HTR-8/SVneo (cell line): ENCODE measurements at places on chromosomes 7 and 10.

- DNase-seq, result no peak
Measured at GRCh38 chr10:133264461-133264860, 12.2 kb downstream of the ADAM8 start.

- DNase-seq, result no peak
Measured at GRCh38 chr10:124604214-124605000, 139.8 kb downstream of the FAM53B start.

- DNase-seq, result no peak
Measured at GRCh38 chr10:1515780-1516491, 221.4 kb downstream of the ADARB2 start.

- DNase-seq, result no peak
Measured at GRCh38 chr7:140390466-140391190, 7.7 kb downstream of the SLC37A3 start.

DNA sequence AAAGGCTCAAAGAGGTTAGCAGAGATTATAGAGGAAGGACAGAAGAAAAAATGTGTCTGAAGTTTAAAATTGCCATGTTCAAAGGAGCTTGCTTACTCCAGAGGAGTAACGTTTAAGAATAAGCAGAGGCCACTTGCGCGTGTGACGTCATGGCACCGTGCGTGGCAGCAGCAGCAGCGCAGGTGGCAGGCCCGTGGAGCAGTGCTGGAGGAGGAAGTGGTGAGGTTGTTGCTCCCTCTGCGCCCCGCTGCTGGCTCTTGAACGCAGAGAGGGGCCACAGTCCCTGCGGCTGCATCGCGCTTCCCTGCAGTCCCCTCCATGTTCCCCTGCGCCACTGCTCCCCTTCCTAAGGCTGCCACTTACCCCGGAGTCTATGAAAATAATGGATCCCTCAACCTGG is 37.5 kb downstream of the GDI2 start:
- DNase-seq, result no peak

- DNase-seq, result no peak
Measured at GRCh38 chr10:30834651-30835050, 197.0 kb downstream of the ZNF438 start.

- no peak for DNase-seq
Measured at GRCh38 chr10:24889639-24890038, 62.8 kb downstream of the PRTFDC1 start.

GRCh38 chr7:106704000-106704840 is 43.3 kb upstream of the CCDC71L start:
- DNase-seq, result no peak

GRCh38 chr10:70676511-70676910 is 4.2 kb downstream of the ADAMTS14 start:
- DNase-seq, result no peak

DNA sequence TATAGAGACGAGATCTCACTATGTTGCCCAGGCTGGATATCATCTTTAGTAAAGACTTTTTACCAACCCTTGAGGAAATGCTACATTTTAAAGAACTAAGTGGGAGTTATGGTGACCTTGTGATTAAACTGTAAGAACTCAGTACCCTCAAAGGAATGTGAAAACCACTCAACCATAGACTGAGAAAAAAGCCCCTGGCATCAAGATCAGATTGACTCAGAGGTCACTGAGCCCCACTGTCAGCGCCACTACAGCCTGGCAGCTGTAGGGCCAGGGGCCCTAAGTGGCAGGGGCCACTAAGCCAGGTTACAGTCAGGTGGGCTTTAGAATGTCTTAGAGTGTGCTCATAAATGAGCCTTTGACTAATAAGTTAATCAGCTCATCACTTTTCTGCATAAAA is 55.9 kb downstream of the APBB1IP start:
- no peak for DNase-seq

DNA sequence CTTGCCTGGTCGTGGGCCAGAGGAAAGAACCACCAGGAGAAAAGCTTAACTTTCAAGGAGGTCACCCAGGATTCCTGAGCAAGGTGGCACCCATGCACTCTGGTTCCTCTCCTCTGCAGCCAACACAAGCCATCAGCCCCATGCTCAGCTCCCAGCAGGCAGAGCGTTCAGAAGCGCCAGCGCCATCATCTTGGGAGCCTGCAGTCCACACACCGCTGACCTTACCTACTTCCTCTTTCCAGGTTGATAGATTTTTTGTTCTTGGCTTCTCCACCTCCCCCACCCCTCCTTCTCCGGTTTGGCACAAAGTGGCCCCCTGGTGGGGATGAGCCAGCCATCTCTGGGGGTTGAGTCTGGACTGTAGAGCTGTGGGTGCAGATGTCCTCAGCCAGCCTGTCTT is 1.7 kb upstream of the WDR86 start:
- DNase-seq, result no peak

DNA sequence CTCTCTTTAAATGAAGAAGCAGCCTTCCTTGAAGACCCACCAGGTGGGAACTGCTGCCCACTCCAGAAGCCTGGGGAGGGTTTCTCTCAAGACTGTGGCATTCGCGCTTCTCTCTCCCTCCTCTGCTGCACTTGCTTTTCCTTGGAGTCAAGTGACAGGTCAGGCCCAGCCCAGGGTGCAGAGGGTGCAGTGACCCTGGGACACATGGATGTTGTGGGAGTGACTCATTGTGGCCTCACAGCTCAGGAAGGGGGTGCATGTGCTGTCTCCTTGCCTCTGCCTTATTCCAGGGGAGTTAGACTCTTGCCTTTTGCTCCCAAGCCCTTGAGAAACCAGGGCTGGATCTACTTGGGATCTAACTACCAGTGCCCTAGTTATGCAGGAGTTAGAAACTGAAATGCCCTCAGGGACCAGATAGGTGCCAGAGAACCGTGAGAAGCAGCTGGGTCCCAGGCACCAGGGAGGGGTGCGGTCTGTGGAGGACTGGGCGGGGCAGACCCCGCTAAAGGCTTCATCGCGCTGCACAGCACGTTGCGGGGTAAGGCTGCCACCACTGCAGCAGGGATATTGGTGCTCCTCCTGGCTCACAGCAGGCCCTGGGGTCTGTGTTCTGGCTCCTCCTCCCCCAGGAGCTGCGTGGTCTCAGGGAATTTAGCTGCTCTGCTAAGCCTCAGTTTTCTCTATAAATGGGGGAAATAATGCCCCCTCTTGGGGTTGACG is 11.4 kb downstream of the FAM241B start:
- peak; percentile 27 for DNase-seq

DNA sequence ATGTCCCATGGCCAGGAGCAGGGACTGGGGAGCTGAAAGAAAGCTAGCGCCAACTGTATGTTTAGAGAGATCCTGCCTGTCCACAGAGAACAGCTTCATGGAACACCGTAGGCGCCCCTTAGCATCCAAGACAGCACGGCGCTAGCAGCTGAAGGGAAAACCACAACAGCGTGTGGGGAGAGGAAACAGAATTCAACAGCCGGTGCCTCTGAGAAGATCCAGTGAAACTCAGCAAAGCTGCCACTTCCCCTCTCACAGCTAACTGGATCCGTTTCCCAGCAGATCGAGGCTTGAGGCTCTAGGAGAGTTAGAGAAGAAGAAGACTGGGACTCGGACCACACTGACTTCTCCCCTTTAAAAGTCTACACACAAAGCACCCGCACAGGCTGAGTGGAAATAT is 145.0 kb downstream of the MAD1L1 start:
- no peak for DNase-seq

DNA sequence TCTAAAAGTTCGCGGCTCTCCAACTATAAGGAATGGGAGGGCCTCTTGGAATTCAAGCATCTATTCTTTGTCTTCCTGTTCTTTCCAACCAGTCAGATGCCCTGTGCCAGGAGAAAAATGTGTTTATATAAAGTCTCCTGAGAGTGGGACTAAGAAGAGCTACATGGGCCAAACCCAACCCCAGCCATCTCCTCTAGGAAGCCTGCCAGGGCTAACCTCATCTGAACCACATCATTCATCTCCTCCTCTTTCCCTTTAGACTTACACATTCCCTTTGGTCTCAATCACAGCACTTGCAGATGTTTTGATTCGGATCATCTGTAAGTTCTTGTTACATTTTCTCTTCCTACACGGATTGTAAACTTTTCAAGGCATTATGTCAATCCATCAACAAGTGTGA is 62.6 kb downstream of the DOCK4 start:
- no peak for DNase-seq

DNA sequence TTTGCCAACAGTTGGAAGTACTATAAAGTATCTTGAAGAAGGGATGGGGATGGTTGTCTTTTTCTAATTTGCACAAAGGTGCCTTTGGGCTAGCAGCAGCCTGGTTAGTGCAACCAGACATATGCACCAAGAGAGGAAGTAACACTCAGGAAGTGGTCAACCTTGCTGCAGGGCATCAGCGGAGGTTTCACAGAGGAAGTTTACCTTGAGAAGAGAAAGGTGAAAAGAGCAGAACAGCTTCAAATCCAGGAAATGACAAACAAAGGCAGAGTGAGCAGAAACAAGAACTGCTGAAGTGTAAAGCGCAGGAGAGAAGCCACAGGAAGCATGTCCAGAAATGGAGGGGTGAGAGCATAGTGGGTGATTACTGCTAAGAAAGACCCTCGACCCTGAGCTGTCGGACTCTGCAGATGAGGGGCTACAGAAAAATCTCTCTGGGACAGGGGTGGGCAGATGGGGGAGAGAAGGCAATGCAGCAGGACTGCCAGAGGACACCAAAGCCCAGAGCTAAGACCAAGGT is 66.9 kb downstream of the STK17A start:
- DNase-seq, result no peak

DNA sequence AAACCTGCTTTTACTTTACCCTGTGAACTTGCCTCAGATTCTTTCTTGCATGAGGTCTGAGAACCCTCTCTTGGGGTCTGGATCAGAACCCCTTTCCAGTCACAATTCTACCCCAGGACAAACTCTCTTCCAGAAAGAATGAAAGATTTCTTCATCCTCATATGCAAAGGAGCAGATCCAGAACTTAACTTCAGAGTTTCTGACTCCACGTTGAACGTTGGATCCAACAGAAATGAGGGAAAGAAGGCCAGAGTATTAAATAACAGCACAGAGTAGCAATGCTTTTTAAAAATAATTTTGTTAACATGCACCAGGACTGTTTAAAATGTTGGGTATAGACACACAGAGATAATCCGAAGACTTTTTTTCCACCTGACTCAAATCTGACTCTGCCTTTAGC is 632.9 kb upstream of the AUTS2 start:
- no peak for DNase-seq

GRCh38 chr10:96310321-96310669 is 6.1 kb downstream of the DNTT start:
- no peak for DNase-seq

GRCh38 chr7:36514289-36515243 is 124.9 kb downstream of the ANLN start:
- DNase-seq, result no peak

DNA sequence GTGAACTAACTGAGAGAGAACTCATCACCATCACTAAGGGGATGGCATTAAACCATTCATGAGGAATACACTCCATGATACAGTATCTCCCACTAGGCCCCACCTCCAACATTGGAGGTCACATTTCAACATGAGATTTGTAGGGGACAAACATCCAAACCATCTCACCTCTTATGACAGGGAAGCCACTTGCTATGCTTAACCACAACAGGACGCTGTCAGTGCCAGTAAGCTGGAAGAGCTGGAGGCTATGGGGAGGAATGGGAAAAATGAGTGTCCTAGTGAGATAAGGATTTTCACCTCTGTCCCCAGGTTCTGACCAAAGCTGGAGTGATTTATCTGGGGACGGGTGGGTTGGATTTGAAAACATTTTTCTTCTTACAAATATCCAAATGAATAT is 17.6 kb downstream of the PLCE1 start:
- no peak for DNase-seq

GRCh38 chr7:150502519-150502918 is 12.2 kb upstream of the GIMAP7 start:
- no peak for DNase-seq

- DNase-seq, result no peak
Measured at GRCh38 chr10:13703997-13704536, 117.3 kb downstream of the PRPF18 start.

DNA sequence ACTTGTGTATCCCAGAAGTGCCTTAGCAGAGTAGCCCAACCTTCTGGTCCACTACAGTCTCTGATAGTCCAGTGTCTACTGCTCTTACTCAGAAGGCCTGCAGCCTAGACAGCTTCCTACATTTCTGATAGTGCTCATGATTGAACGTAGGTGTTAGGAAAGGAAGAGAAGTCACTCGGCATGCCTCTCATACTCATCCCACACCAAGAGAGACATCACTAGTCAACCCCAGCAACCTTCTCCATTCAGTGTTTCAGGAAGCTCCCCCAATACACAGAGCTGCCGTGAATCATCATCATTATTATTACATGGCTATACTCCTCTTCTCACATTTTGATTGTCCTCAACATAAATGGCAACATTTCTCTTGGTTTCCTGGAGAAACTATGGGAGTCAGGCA is 166.4 kb downstream of the COBL start:
- no peak for DNase-seq

DNA sequence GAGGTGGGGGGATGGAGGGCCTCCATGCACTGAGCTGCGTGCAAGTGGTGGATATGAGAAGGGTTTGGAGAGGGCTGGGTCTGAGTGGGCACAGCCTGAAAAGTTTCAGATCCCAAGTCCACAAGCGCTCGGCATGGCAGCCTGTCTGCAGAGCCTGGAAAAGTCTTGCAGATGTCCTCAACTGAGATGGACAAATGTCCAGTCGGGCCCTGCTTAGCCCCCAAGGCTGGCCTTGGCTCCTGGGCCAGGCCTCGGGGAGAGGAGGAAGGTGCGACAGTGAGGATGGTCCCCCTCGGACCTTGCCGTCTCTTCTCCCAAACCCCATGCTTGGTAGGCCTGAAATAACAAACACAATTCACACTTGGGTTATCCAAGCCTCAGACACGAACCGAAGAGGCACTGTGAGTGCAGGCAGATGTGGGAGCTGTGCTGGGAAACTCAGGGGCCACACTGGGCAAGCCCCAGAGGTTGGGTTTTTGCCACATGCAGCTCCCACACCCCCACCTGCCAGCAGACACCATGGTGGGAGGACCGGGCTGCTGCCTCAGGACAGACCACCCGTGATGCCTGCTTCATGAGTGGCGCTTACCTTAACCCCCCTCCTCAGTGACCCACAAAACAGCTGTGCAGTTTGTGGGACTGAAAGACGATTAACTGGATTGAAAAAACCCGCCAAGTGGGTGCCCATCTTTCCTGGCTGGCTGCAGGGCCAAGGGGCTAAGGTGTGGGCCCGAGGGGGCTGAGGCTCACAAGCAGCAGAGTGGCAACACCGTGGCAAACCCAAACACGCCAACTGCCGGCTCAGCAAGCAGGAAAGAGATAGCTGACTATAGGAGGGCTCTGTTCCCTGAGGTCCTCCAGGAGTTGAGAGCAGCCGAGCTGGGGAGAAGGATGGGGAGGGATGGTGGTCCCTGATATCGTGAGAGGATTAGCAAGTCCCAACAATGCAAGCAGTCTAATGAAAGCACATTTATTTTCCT is 156.8 kb downstream of the RNF216 start:
- DNase-seq, result no peak

- DNase-seq, result no peak
Measured at GRCh38 chr7:41777894-41778596, 75.2 kb upstream of the INHBA start.

GRCh38 chr10:61754587-61755550 is 92.1 kb downstream of the CABCOCO1 start:
- DNase-seq, result no peak
